Stimulated activated CD8-positive, alpha-beta memory T cell treated with anti-CD3 and anti-CD28 coated beads, Interleukin-15, amount 100 ng/mL, for 48 hours (primary cell): ENCODE measurements at places on chromosomes 12 and 14.

DNA sequence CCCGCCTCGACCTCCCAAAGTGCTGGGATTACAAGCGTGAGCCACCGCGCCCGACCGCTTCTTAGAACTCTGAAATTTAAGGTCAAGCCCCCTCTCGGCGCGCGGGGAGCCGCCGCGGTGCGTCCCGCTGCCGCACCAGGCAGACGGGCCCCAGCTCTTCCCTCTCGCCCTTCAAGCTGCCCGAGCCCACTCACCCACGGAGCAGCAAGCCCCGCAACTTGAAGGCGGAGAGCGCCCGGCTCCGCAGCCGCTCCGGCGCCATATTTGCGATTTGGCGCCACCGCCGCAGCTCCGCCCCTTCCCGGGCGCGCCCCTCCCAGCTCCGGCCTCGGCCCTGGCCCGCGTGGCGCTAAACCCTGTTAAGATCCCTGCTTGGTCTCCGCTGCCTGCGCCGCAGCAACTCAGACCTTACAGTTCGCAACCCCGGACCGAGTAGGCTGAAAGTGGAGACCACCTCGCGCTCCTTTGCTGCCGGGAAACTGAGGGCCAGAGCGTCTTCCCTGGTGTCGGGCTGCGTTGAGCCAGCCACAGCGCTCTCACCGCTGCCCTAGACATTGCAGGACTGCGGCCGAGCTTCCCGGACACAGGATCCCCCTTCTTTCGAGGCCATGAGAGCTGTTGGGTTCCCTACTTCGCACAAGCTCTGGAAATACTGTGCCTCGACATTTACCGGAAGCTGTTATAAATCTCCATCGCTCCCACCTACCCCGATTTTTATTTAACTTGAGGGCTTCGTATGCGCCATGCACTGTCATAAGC lies at the start of gene POLE2:
Gene POLE2, minus strand, starts transcription at position 273 of the 759 bp plus-strand sequence. Its CDS starts 11 bp downstream, at position 262.
- peak; percentile 73 for DNase-seq

- no peak for DNase-seq
Measured at GRCh38 chr12:102433304-102433703, 47.1 kb downstream of the IGF1 start.

- DNase-seq: no peak
Measured at GRCh38 chr12:119447618-119448017, 113.1 kb downstream of the CCDC60 start.

GRCh38 chr12:22792138-22792537 lies 167.2 kb downstream of the ETNK1 start:
- DNase-seq: no peak

DNA sequence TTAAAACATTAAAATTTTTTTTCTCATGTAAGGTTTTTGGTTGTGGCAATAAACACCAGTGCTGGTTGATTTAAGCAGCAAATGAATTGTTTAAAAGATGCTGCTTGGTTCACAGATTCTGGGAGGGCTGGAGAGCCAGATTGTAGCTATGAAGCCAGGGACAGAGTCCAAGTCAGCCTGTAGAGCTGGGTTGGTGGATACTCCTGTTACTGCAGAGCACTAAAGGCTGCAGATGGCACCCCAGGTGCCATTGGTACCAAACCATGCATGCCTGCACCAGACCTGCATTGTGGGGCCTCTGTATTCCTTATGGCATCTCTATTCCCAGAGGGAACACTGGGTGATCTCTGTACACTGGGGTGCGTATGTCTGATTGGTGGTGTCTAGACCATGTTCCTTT lies 113.3 kb downstream of the SNAPC1 start:
- no peak for DNase-seq

GRCh38 chr14:33062881-33063280 lies 124.2 kb downstream of the NPAS3 start:
- no peak for DNase-seq

GRCh38 chr12:76410781-76411180 lies 62.6 kb upstream of the BBS10 start:
- no peak for DNase-seq

DNA sequence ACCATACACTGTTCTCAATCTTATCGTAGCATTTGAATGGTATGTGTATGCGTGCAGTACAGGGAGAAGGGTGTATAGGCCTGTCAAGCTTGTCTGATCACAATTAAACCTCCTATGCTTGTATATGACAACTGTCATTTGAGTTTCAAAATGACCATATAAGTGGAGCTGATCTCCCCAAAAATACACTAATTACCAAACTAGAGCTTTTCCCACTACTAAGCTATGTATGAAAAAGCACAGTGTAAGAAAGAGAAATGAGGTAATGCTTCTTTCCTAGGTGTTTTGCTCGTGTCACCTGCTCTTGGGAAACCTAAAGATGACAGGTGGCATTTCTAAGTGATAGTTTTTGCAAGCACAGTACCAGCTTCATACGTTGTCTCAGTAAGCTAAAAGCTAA lies 1.1 kb upstream of the STK38L start:
- DNase-seq: no peak

- no peak for DNase-seq
Measured at GRCh38 chr12:66674495-66675122, 4.3 kb downstream of the GRIP1 start.

GRCh38 chr12:93706387-93706786 lies 29.2 kb downstream of the CRADD start:
- no peak for DNase-seq

DNA sequence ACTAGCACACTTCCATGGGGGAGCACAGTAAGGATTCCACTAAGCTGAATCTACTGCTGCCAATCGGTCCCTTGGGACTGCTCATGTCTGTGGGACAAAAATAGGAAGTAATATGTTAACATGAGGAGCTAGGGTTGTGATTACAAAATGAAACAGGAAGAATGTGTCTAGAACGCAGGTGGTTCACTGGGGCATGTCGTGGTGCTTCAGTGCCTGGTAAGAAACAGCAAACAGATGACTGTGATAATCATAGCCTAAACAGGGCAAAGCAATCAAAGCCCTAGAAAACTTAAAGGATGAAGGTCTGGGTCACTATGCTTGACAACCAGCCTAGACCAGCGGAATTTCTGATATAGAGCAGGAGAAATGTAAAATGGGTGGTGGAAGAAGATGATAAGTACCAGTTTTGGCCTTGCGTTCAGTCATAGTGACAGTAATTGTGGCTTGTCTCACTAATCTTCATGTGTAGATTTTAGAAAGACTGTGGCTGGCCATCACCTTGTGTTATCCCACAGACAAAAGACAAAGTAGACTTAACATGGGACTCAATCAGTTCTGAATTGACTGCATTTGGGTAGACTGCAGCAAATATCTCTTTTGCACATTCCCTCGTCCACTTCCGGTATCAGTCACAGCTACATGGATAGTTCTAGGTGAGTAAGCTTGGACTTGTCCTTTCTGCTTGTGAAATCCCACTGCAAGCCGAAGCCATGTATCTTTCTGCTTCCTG lies 51.4 kb downstream of the WASHC3 start:
- no peak for DNase-seq

DNA sequence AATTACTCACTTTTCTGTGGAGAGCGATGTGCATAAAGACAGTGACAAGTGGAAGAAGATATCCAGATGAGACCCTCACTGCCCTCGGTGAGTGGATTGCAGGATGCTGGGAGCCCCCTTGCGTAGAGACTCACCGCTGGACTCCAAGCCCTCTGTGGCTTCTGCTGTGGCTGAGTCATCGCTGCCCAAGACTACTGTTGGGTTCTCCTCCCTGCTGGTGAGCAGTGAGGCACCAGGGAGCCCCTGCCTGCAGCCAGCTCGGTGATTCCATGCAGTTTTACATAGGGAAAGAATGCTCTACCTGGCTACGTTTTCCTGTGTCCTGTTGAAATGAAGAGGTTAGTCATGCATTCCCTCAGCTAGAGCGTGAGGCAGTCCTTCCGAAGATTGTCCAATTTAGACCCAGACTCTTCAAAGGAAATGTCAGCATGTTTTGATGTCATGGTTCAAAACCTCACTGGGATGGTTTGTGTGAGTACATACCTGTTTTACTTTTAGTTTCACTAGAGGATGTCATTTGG lies 28.2 kb downstream of the TRAF3 start:
- DNase-seq: peak; percentile 61

DNA sequence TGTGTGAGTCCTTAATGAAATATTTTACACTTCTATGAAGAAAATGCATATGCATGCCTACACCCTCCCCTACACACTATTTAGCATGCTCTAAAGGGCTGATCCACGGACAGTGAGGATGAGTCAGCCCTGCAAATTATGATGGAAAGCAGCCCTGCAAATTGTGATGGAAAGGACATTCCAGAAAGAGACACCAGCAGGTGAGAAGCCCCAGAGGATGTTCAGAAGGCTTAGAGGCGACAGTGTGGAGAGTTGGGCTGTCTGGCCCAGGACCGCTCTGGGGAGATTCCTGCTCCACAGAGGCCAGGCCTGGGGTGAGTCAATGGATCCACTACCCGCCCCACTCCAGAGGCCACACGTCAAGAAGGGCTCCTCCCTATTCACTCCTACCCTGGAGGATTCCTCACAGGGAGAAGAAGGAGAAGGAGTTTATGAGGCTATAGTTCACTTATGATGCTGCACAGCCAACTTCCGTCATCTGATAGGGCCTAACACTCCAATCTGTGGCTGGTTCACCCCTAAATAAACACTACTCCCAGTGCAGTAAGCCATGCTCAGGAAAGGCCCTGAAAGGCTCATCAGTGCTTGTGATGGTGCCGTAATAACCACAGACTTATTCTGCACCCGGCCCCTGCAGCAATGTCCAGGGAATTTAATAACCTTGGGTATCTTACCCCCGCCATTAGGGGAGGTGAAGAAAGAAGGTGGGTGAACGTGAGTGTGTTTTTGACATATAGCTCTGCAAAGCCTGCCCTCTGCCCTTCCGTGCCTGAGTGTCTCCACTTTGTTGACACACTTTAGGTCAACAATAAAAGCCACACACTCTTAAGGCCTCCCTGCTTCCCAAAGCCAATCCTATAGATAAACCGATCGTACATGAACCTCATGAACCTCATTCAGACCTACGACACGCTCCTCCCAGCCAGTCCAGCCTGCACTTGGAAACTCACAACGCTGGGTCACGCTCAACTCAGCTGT lies 46.4 kb downstream of the CLMN start:
- DNase-seq: no peak

DNA sequence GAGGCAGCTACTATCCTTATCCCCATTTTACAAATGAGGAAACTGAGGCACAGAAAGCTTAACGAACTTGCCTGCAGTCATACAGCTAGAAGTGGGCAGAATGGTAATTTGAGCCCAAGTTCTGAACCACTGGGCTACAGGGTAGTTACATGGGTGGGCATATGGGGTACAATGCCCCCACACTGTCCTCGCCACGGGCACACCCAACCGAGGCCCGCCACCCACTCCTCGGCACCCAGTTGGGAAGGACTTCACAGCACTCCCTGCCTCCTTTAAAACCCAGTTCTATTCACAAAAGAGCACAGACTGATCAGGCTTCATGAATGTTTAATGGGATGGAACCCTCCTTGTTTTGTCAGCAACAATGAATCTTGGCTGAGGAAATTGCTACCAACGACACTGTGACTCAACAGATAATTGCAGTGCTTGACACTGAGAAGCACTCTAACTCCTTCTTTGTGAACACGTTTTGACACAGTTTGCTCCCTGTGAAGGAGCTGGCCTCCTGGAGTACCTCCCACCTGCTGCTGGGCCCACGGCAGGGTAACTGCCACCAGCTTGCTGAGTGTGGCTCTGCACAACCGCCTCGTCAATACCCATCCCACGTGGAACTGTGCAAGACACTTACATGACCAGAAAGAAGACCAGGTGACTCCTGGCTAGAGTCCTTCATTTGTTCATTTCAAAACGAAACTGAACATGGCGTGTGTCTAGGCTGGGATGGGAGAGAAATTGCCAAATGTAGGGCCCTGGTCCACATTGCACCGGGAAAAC lies 63.5 kb downstream of the CLMN start:
- DNase-seq: no peak

DNA sequence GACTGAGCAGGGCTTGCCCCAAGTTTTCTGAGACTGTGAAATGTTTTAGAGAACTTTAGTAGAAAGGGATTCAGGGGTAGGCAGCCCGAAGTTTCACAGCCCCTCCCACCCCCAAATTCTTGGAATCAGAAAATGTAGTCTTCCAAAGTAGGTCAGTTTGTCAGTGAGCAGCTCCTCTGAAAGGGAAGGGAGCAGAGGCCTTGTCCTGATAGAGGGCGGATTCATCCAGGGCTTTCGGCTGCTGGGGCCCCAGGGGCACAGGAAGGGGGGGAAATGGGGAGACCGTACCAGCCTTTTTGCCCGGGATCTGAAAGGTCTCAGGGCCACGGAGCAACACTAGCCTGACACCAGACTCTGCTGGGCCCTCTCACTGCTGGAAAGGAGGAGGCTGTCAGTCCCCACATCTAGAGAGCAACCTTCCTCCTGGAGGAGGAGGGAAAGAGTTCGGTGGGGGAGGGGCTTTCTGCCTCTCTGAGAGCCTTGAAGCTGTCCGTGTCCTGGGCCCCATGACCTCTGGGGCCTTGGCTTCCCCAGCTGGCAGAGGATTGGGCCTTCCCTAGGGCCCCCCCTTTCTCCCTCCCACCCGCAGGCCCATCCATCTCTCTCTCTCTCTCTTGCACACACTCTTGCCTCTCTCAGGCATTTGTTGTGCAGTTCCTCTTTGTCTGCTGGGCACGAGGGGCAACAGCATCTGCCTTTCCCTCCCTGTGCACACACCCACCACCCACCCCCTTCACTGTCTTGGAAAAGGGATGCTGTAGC lies at the start of gene IKZF4:
Gene IKZF4, plus strand, starts transcription at position 621 of the 762 bp plus-strand sequence. CDS start 451 bp downstream, outside the sequence.
- DNase-seq: no peak

DNA sequence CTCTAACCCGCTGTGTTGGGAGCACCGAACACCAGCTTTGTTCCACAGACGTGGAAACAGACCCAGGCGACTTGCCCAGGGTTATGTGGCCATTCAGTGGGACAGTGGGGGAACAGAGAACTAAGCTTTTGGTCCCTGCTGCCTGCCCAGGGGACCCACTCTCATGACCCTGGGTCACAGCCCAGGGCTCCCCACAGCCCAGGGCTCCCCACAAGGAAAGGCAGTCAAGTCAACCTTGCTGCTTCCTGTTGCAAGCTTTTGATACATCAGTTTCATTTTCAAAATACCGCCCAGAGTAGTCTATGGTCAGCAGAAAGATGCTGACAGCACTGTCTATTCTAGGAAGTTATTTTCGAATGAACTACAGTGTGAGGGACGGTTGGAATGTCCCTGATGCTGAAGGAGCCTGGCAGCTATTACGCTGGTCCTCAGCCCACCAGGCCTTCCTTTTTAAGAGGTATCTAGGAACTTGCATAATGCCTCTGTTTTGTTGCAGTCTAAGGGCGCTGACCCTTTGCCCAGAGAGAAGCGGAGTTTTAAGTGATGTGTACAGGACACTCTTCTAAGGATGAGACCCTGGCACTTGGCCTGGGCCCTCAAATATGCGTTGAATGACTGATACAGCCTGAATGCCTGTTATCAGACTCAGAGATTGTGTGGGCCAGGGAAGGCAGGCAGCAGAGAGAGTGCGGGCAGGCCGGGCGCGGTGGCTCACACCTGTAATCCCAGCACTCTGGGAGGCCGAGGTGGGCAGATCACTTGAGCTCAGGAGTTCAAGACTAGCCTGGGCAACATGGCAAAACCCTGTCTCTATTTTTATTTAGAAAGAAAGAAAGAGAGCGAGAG lies 12.6 kb upstream of the TTC7B start:
- no peak for DNase-seq

DNA sequence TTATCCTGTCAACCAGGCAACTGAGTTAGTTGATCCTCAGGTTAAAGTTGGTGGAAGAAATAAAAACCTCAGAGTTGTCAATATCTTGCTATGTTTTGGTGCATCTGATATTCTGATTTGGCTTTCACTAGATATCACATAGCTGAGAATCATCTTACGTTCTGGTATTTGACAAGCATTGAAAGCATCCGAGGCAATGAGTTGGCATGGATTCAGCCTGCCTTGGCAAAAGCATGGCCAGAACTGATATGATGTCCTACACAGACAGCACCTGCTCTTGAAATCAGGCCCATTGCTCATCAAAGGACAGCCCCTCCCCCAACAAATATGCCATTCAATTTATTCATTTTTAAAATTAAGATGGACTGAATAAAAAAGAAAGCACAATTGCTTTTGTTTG lies 320.7 kb upstream of the ATP2B1 start:
- DNase-seq: no peak
